CD4-positive, alpha-beta T cell treated with Interleukin-21 for 1 hour (primary cell): ENCODE measurements at places on chromosomes 2 and 18.

DNA sequence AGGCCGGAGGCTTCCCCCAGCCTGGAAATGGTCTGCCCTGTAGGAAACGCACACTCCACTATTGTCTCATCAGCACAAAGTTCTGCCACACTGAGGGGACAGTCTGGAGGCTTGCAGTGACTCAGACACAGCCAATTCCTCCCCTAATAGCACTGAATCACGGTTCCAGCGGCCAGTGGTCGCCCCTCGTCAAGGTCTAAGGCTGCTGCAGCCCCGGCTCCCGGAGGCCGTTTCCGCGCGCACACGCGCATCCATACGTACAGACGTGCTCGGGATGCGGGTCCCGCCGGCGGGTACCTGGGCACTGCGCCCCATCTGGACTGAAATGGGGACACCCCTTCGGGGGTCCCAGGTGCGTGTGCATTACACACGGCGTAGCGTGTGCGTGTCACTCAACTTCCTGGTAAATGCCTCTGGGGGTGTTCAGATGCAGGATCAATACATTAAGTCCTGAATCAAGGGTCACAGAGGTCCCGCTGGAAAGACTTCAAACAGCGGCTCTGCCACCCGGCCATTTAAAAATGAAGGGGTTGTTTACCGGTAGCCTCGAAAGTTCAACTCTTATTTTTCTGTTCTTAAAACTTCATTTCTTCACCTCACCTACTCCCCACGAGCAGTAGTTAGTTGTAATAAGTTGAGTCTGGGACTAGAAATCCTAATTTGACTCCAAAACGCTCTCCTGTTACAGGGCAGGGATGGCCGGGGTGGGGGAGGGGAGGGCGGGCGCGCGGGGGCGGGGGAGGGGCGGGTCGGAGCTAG is 572 bp upstream of the ZNF516 start:
- DNase-seq, result peak; percentile 37

DNA sequence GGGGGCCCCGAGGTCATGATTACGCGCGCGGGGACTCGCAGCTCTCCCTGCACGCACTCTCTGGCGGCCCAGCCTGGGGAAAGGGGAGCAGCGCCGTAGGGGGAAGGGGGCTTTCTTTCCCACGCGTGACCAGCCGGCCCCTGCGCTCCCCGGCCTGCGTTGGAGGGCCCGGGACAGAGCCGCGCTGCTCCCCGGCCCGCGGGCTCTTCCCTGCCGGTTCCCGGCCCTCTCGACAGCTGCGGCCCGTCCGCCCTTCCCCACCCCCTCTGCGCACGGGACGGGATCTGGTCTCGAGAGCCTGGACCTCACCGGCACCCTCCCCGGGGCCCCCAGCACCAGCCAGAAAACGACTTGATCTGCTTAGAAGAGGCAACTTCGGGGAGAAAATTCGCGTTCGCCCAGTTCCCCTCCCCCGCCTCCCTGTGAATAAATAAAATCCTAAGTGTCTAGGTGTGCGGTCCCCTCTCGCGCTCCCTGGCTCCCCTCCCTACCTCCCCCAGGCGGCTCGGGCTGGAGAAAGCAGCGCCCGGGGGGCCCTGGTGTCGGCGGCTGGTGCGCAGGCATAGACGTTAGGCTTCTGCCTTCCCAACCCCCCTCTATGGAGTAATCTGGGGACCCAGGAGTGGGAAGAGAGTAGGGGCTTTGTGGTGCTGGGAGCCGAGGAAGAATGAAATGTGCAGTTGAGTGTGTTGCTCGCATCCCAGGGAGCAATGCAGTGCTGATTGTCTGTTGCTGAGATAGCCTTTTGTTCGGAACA is 803 bp upstream of the FIGN start:
- DNase-seq, result no peak

GRCh38 chr2:74502720-74503505 is 3.5 kb upstream of the LBX2 start:
- peak; percentile 46 for DNase-seq

DNA sequence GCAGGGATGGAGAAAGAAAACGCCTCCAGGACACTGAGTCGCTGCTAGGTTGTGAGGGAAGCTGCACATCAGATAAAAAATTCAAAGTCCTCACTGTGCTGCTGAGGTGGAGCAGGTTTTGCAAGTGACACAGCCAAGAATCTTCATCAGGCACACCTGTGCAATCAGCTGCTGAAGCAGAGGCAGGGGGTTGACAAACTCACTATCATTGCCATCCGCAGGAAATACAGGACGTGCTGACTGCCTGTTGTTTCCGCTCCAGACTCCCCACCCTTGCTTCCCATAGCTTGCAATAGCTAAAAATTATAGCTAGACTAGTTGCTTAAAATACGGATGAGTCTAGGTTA is 147.8 kb upstream of the FHL2 start:
- no peak for DNase-seq

GRCh38 chr2:231300722-231301076 is 94.8 kb upstream of the B3GNT7 start:
- DNase-seq, result no peak

DNA sequence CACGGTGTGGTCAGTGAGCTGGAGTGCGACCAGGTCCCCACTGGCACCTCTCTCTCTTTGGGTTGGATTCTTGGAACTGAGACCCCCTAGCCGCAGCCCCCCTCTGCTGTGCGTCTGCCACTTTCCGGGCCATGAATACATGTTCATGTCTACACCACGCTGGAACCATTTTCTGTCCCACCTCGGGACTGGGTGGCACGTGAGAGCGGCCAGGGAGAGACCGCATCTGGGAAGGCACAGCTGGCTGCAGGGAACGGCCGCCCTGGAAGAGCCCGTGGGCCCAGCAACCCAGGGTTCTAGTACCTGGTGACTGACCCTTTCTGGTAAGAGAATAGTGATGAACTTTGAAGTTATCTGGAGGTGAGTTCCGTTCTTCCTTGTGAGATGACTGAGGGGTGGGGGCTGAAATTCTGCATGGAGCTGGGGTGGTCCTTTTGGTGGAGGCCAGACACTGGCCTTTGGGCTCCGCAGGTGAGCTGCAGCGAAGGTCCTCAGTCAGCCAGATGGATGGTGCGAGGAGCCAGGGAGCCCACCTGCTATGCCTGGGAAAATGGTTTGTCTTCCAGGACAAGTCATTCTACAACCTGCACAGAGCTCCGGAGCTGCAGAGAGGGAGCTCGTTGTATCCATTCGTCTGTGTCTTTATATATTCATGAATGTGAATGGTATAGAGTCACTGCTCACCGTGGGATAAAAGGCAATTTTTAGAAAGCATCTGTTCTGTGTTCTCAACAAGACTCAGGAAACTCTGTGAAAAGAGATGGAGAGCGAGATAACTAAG is 223.5 kb downstream of the NDUFA10 start:
- DNase-seq, result no peak
